ENCODE measurements at places on chromosomes 5 and 9.

DNA sequence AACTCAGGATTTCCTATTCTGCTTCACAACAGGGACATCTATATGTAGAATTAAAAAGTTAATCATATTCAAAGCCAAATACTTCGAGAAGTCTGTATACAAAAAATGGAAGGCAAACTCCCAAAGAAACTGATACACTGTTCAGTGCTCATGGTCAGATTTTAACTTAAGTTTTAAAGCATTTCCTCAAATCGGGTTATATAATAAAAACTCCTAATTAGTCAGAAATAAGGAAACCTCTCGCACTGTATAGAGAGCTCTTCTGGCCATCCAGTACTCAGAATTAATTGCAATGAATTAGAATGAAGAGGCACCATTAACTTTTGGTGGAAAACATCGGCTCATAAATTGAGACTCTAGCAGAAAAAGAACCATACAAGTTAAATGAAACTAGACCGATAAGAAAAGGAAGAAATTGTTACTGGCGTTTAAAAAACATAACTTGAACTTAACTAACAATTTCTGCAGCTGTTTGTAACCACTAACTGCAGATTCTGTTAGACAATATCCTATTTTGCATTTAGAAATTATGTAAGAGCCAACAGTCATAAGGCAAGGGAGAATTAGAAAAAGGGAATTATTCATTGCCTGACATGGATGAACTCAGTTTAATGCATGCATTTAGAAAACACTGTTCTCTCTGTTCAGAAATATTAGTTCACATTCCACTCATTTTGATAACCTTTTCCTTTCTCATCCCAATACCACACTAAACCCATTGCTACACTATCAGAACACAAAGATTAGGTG, 96.6 kb downstream of the FNBP1 start:
- no peak for DNase-seq

GRCh38 chr5:35246411-35246810, 16.1 kb upstream of the PRLR start:
- no peak for DNase-seq

DNA sequence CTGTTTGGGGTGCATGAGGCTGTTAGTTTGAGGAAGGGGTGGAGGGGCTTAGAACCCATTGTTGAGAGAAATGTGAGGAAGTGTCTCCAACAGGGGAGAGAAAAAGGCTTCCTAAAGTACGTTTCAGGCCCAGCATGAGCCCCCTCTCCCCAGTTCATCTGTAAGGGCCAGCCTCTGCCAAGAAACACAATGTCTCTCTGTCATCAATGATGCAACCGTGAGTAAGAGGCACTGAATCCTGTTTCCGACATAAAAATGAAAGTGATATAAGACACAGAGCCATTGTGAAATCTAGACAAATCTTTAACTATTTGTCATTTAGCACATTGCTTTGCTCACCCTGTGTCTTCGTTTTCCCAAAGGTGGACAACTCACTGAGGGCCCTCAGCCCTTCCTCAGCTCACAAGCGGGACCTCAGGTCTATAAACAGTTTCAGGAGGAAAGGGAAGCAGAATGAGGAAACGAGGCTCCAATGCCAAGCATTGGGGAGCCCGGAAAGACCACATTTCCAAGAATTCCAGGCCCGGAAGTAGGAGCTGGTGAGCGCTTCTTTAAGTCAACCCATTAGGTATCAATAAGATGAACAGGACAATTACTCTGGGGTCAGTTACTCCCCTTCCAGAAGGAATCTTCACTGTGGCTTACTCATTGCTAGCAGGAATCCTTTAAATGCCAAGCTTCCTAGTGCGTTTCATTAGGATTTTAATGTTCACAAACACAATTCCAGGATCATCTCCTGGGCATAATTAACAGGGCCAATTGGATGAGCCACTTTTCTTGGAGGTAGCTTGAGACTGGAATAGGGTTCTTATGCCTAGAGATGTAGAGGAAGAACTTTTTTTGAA, 59.0 kb upstream of the KLF4 start:
- no peak for DNase-seq

GRCh38 chr5:44987026-44987425, 178.3 kb downstream of the MRPS30 start:
- DNase-seq = no peak

DNA sequence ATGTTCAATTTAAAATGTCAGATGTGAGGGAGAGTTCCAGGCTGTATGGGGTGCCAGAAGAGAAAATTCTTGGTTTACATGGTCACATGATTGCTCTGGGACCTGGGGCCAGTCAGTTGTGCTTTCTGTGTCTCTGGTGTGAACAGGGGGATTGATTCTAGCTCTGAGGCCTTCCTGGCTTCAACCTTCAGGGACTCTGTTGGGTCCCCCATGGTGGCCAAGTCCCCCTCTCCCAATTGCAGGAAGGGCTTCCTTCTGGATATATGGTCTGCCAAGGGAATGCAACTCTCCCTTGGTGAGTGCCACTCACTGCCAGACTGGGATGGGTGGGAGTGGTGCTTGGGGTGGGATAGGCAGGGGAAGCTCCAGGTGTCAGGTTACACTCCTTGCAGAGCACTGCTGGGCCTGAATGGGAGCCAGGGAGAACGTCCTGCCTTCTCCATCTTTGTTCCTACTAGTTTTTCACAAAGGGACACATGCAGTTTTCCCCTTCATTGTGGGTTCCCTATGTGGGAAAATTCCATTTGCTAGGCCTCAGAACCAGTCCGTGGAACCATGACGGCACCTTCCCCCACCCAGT, 153.2 kb downstream of the MELK start:
- no peak for DNase-seq

GRCh38 chr5:670396-671270, 22.5 kb downstream of the TPPP start:
- DNase-seq = no peak

DNA sequence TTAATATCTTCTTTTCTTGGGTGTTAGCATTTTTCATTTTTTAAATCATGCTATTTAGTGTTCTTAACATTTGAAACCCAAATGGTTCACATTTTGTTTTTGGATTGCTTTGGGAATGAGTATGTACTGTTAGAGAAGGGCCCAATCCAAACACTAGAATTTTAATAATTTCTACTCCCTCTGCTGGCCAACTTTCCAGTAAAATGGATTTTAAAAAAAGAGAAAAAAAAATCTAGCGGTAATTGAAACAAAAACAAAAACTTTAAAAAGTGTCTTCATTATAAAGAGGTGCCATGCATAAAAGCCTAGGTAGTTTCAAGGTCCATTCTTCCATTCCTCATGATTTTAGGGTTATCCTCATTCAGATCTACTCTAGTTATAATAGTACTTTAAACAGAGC, 32.1 kb upstream of the RICTOR start:
- DNase-seq = no peak

- no peak for DNase-seq
These were observed 300.5 kb downstream of the SLCO4C1 start for GRCh38 chr5:101995585-101995984.

GRCh38 chr5:132422720-132423437, 53.4 kb downstream of the SLC22A5 start:
- no peak for DNase-seq

DNA sequence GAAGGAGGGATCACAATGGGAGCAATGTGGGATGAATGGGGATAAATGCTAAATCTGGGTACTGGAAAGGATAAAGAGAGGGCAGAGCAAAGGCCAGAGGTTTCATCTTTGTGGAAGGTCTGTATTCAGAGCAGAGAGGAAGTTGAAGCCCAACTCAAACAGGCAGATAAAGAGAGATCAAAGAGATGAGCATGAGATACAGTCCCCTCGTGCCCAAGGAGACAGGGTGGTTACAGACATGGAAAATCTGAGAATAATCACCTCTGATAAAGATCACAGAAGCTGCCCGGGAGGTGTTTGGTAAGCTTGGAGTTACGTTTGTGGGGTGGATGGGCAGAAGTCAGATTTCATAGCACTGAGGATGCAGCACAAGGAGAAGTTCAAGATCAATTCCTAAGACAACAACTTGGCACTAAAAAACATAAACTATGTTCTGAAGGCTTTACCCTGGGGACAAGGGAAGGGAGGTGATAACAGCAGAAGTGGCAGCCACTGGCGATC, 459 bp upstream of the ERAP2 start:
- no peak for DNase-seq

- no peak for DNase-seq
These were observed 127.0 kb downstream of the ADAMTS2 start for GRCh38 chr5:179217956-179218942.

DNA sequence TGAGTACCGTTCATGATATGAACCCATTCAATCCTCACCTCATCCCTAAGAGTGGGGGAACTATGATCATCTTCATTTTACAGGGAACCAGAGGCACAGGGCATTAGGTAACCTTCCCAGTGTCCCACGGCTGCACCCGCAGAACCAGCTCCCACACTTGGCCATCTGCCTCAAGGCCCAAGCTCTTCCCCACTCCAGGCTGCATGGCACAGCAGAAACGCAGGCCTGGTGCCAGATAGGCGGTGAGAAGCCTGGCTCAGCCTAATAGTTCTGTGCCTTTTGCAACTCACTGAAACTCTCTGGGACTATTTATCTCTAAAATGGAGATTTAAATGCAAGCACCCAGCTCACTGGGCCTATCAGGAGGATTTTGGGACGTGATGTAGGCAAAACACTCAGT, 90.8 kb upstream of the ZNF618 start:
- no peak for DNase-seq

- no peak for DNase-seq
These were observed 72.3 kb upstream of the BOD1 start for GRCh38 chr5:173688703-173689102.

GRCh38 chr9:32378993-32379729, 5.3 kb upstream of the ACO1 start:
- DNase-seq = no peak

GRCh38 chr9:104247899-104248460, 153.9 kb downstream of the SMC2 start:
- DNase-seq = no peak

- no peak for DNase-seq
These were observed 62.3 kb downstream of the MAST4 start for GRCh38 chr5:66658516-66658915.

DNA sequence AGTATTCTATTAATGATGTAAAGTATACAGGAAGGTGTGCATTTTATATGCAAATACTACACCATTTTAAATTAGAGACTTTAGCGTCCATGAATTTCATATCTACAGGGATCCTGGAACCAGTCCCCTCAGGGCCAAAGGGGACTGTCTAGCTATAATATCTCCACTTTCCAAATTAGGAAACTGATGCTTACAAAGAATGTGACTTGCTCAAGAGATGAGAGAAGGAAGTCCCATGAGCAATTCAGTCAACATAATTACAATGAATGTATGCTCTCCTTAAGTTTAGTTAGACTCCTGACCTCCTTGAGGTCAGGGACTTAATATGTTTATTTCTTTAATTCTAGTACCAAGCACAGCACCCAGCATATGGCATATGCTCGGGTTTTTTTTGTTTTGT, 23.7 kb downstream of the NIPBL start:
- DNase-seq = no peak

DNA sequence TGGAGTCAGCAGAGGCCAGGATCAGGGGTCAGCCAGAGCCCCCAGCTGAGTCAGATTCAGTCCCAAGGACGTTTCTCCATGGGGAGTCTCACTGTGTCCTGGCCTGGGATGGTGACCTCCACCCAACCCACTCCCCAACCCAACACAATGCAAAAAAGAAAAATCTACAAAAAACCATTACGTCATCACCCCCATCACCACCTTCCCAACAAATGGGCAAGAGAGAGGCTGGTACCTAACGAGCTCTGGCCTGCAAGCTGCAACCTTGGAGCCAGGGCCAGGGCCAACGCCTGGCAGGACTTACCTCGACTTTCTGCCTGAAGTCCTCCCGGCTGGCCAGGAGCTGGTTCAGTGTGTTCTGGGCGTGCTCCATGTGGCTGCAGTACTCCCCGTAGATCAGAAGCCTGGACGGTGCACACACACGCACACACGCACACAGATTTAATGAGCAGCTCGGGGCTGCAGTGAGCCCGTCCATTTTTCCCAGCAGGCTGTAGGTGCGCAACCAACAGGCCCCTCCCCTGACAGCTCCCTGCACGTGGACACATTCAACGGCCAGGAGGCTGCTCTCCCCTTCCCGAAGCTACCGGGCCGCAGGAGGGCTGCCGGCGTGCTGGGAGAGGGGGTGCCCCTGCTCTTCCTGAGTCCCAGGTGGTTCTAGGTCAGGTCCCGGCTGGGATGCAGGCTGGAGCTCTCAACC, 59.4 kb upstream of the SARDH start:
- no peak for DNase-seq

Data from DMS 273 treated with DMSO at 0.1 percent for 48 hours (cell line).